Bone marrow (tissue), 2 donors: ENCODE measurements at places on chromosomes 12 and 14.
A peak's percentile ranks its signal among the peaks of the same experiment; 100 is the strongest.

GRCh38 chr12:89179245-89179644 lies 173.1 kb downstream of the DUSP6 start:
- no peak for DNase-seq

- DNase-seq, result no peak
Measured at GRCh38 chr12:47835831-47836155, 16.1 kb upstream of the HDAC7 start.

- DNase-seq, result no peak
Measured at GRCh38 chr14:94115058-94115591, 4.6 kb downstream of the IFI27 start.

DNA sequence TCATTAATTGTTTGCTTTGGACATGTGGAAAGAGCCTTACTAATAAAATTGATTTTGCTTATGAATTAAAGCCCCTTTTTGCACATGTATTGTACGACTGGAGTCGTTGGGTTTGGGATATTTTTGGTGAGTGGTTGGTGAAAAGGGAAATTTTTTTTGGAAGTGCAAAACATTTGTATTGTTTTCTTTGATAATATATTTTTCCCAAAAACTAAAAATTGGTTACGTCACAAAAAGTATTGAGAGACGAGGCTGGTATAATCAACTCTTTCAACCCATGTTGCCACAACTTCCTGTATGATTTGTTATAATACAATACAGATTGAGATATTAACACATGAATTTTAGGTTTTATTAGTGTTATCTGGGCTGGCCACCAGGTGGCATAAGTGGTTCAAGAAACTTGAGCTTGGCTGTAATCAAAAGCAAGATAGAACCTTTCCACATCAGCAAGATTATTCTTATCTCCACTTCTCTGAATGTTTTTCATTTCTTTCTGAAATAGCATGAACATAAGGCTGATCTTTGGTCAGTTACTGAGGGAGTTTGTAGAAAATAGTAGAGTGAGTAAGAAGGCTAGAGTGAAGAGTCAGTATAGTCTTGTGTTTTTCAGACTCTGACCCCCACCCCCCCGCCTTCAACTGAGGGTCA lies 8.7 kb downstream of the NGDN start:
- peak; percentile 0 for DNase-seq

- no peak for DNase-seq
Measured at GRCh38 chr12:72622556-72622955, 350.4 kb downstream of the TRHDE start.

- DNase-seq, result no peak
Measured at GRCh38 chr14:68936476-68936875, 42.6 kb downstream of the ACTN1 start.

- DNase-seq, result no peak
Measured at GRCh38 chr14:97644365-97644764, 847.2 kb downstream of the VRK1 start.

DNA sequence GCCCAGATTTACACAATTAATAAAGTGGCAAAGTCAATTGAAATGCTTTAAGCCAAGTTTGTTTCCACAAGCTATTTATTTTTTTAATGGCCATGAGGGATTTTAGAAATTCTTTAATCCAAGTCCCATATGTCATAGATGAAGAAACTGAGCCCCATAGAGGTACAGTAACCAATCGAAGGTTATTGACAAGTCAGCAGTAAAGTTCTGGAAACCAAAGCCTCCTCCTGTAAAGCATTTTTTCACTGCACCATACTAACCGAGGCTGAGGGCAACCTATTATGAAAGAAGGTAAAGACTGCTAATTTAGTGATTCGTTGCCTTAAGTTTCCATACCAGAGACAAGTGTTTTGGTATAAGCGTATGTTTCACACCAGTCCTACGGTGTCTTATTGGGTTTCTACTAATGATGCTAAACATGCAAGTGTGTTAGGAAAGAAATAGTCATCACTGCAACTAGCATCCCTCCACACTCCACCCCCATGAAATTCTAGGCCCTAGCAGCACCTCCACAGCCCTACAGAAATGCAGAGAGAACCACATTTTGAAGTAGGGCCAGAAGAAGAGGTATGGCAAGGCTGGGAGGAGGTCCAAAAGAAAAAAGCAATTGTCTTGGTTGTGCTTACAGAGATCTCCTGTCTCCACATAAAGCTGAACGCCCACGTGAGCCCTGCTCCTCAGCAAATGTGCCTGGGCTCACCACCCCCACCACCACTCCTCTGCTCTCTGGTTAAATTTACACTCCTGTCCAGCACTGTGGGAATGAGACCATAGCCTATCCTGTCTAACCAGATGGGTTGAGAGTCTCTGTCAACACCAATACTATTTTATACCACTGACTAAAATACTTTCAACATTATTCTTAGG lies 271.1 kb upstream of the G2E3 start:
- no peak for DNase-seq

GRCh38 chr14:76289276-76289675 lies 86.7 kb upstream of the ESRRB start:
- DNase-seq, result no peak

- no peak for DNase-seq
Measured at GRCh38 chr12:89180496-89180895, 171.8 kb downstream of the DUSP6 start.

- no peak for DNase-seq
Measured at GRCh38 chr12:118841588-118841987, 139.8 kb upstream of the SRRM4 start.

- DNase-seq, result no peak
Measured at GRCh38 chr14:44370727-44371126, 136.4 kb downstream of the FSCB start.

GRCh38 chr14:65302571-65303189 lies 109.8 kb upstream of the FUT8 start:
- DNase-seq, result no peak

GRCh38 chr12:41897593-41897992 lies 247.1 kb downstream of the GXYLT1 start:
- no peak for DNase-seq

- no peak for DNase-seq
Measured at GRCh38 chr12:101650346-101651117, 46.9 kb upstream of the CHPT1 start.

DNA sequence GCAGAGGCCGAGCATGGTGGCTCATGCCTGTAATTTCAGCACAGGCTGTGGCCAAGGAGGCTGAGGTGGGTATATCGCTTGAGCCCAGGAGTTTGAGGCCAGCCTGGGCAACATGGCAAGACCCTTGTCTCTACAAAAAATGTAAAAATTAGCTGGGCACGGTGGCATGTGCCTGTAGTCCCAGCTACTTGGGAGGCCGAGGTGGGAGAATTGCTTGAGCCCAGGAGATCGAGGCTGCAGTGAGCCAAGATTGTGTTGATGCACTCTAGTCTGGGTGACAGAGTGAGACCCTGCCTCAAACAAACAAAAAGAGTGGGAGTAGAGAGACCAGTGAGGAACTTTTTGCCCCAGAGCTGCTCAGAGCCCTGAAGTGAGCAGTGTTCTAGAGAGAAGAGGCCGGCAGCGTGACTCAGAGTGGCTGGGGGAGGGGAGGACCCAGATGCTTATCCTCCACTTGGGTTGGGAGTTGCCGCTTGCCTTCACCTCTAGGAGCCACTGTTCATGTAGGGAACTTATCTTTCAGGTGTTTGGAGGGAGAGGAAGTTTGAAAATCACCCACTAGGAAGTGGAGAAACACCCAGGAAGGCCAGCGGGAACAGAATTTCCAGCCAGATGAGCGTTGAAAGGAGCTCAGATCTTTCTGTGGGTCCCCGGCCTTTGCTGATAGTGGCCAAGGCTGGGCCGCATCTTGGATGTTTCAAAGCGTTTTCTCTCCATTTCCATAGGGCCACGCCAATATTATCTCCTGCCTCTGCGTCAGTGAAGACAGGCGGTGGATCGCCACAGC lies 15.3 kb downstream of the CFAP251 start:
- DNase-seq, result no peak

DNA sequence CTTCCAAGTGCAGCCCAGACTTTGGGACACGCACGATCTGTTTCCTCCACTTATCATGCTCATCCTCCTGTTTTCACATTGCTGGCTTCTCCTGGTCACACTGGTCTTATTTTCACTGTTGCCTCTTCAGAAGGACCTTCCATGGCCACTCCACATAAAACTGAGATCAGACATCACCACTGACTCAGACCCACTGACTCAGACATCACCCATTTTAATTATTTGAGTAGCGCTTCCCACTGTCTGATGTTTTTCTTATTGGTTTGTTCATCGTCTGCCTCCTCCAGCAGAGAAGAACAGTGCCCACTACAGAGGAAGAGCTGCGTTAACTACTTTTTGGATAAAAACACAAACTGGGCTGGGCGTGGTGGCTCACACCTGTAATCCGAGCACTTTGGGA lies 270.5 kb upstream of the PWP1 start:
- no peak for DNase-seq

DNA sequence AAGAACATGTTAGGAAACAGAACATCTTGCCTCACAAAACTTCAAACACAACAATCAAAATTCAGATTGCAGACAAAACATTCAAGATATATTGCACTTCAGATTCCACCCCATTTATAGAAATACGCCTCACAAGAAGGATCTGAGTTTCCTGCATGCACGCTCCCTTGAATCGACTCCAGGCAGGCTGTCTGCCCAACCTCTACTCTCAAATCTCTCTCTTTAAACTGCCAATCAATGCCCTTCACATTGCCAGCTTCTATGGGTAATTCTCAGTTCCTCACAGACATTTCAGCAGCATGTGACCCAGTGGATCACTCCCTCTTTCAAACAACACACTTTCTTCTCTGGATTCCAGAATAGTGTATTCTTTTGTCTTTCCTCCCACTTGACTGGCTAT lies 184.1 kb downstream of the PRKD1 start:
- DNase-seq, result no peak

DNA sequence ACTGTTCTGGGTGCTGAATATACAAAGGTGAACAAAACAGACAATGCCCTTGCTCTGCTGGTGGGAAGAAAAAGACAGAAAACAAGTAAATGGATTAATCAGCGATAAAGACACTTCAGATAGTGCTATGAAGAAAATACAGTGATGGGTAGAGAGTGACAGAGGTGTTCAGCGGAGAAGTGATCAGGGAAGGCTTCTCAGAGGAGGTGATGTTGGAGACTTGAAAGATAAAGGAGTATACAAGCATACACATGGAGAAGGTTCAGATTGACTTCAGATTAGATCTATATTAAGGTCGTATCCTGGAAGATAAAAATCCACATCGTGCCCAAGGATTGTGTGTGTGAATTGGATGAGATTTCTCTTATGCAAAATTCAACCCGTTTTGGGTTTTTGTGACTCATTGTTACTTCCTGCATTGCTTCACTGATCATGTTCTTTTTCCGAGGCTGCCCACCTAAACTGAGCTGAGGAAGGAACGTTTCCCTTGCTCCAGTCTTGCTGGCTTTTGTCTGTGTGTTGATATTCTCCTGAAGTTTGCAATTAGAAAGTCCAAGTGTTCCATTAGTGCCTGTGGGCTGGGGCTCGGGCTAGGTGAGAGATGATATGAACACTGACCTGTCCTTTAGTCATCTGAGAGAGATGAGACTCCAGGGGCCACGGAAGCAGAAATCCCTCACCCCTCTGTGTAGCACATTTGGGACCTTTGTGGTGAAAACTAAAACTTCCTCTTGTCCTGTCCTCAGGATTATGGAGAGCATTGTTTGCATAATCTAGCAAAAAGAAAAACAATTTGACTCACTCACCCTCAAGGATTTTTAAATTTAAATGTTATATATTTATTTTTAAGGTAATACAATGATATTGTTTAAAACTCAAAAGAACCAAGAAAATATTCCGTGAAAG lies 27.6 kb downstream of the PLXNC1 start:
- peak; percentile 54 for DNase-seq

DNA sequence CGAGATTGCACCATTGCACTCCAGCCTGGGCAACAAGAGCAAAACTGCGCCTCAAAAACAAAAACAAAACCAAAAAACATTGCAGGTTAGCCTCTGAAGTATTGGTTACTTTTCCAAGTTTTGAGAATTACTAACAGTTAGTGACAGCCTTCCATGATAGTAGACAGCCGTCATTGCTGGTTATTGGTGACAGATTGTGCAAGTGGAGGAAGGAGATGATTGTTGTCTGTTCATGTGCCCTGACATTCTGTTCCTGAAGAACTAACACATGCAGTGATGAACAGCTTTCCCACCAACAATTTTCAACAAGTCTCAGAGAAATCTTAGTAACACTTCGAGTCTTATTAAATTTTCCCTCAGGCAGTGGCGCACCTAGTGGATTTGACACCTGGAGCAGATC lies 89.3 kb upstream of the NAP1L1 start:
- DNase-seq, result no peak

DNA sequence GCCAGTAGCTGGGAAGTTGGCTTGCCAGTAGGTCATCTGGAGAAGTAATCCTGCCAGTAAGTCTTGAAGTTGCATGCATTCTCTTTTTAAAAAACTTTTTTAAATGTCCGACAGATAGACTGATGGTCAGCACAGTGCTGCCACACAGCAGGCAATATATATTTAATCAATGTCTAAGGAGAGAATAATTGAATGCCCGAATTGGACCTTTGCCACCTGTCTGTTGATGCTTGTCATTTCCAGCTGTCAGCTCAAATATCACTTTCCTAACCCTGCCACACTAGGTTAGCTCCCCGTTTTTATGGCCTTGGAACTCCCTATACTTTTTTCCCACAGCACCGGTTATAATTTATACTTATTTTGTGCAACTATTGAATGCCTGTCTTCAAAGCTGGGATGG lies 2.1 kb upstream of the SLC15A4 start:
- no peak for DNase-seq

GRCh38 chr14:32102152-32102787 lies 25.2 kb downstream of the ARHGAP5 start:
- no peak for DNase-seq
